GM03348 (cell line): ENCODE measurements at places on chromosomes 16 and 17.

DNA sequence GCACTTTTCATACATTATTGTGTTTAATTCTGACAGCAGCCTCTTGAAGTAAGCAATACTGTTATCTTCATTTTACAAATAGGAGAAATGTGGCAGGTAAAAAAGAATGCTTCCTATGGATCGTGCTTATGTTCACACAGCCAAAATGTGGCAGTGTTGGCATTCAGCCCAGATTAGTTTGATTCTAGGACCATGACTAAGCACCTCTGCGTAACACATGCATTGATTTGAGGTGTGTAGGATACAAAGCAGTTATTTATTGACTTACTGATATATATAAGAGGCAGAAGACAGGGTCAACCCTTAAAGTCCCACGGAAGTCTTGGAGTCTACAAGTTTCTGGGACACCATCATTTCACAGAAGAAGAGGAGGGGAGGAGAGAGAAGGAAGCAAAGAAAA lies 1144.4 kb upstream of the GOT2 start:
- DNase-seq, result peak; percentile 18

- DNase-seq, result no peak
Observed at GRCh38 chr17:48487221-48487620, 43.6 kb downstream of the HOXB1 start.

- peak; percentile 40 for DNase-seq
Observed at GRCh38 chr16:66878067-66878466, 2.2 kb upstream of the PDP2 start.

- no peak for DNase-seq
Observed at GRCh38 chr17:5431949-5432556, 6.9 kb downstream of the C1QBP start.

- no peak for DNase-seq
Observed at GRCh38 chr17:63285551-63285950, 160.6 kb downstream of the CYB561 start.

DNA sequence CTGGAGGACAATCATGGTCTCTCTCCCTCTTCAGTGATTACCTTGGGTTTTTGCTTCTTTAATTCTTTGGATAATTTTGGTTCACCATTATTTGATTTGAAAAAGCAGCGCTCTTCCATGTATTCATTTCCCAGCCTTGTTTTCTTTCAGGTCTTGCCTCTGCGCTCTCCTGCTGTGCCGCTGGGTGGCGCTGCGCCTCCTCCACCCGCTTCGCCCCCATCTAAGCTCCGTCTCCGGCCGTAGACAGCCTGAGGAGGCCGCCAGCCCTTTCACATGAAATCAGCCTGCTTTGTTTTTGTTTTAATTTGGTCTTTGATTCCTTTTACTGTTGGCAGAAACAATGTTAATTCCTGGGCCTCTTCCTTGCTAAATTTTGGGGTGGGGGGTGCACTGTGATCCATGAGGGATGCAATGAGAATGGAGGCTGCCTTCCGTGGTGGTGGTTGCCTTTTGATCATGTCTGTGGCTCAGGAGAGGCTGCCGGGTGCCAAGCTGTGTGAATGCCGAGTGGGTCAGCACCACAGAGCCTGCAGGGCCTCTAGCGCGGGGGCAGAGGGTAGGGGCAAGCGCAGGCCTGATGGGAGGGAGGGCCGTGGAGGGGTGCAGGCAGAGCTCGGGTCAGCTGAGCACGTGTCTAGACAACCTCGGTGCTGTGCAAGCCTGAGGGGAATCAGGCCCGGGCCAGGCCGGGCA lies 64.1 kb downstream of the PLD6 start:
- DNase-seq, result peak; percentile 76

DNA sequence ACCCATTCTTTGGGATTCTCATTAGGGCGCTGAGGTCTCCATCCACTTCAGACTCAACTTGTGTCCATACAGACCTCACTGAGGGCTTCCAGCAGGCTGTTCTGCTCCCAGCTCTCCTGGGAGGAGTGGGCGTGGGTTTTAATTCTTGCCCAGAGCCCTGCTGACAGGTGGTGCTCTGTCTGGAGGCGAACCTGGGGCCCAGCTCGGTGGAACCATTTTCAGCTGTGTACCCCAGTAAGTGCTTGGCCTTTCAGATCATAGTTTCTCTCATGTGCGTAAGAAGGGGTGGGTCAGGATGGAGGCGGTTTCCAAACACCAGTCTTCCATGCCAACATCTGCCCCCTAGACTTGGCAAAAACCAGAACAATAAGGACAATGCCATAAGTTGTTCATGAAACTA lies 21.4 kb upstream of the NKD1 start:
- DNase-seq, result no peak

GRCh38 chr17:39777534-39778365 lies 40.0 kb downstream of the GRB7 start:
- no peak for DNase-seq

DNA sequence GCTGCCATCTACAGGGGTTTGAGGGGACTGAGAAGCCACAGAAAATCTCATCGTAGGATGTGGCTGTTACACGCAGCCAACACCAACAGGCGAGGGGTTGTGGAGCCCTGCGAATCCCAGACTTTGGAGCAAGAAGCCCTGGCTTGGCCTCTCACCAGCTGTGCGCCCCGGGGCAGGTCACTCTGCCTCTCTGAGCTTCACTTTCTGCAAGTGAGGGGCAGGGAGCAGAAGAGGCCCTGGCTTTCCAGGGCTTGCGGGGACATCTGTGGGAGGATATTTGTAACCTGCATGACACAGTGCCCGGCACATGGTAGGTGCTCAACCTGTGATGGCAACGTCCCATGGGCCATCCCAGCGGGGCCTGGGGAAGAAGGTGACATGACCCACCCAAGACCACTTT lies 32.9 kb upstream of the CIBAR2 start:
- DNase-seq, result no peak

DNA sequence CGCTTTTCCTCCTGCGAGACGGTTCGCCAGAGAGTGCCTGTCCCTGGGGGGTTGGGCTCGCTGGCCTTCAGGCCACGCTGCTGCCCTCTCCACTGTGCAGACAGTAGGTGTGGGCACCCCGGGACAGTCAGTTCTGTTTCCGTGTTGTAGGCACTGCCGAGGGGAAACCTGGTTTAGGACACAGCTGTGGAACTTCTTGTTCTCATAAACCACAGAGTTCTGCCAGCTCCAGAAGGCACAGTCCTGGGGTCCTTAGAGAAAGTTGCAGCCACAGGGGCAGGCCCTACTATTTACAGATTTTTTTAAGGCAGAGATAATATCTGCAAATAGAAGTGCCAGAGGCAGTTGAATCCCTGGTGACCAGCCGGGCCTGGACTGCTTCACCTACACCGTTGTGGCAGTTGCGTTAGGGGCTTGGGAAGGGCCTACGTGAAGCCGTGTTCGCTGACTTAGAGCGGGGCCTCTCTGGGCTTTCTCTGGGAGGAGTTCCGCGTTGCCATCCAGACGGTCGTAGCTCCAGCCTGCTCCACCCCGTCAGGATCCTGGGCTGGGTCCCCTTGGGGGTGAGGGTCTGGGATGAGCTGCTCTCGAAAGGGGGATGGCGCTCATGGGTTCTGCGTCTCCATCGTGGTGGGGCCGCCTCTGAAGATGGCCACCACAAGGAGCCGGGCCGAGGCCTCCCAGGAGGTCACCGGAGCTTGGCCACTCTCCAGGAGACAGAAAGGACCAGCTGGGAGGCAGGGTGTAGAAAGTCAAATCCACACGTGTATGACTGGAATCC lies 126.3 kb downstream of the BANP start:
- no peak for DNase-seq

DNA sequence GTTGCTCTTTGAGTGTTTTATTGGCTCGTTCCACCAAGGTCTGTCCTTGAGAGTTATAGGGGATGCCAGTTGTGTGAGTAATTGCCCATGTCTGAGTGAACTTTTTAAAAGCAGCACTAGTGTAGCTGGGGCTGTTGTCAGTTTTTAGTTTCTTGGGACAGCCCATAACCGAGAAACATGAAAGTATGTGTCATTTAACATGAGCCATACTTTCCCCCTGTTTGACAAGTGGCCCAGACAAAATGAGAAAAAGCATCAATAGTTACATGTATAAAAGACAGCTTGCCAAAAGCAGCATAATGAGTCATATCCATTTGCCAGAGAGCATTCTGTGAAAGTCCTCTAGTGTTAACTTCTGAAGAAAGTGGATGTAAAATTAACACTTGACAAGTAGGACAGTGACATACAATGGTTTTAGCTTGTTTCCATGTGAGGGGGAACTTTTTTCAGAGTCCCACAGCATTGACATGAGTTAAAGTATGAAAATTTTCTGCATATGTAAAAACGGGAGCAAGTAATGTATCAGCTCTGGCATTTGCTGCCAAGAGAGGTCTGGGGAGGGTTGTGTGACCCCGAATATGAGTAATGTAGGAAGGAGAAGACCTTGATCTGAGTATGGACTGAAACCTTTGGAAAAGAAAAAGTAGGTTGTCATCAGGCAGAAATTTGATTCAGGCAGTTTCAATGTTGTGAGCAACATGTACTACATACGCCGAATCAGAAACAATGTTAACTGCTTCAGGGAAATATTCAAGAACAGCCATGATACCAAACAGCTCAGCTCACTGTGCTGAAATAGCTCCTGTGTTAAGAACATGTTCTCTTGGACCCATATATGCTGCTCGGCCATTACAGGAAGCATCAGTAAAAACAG lies 56.8 kb upstream of the ARL4D start:
- no peak for DNase-seq

DNA sequence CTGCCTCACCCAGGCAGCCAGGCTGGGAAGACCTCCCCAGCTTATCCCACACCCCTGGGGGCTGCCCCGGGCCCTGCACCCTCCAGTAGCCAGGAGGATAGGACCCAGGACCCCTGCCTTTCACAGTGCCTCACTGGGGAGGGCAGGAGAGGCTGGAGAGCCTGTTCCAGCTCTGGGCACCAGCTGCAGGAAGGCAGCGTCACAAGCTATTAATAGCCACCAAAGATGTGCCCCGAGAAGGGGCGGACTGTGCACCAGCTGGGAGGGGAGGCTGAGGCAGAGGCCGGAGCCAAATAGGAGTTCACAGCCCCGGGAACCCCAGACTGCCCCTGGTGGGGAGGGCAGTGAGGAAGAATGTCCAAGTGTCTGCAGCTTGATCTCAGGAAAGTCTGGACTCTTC lies 8.8 kb downstream of the SBK1 start:
- no peak for DNase-seq

GRCh38 chr17:35786941-35787432 lies 8.5 kb downstream of the MMP28 start:
- no peak for DNase-seq

DNA sequence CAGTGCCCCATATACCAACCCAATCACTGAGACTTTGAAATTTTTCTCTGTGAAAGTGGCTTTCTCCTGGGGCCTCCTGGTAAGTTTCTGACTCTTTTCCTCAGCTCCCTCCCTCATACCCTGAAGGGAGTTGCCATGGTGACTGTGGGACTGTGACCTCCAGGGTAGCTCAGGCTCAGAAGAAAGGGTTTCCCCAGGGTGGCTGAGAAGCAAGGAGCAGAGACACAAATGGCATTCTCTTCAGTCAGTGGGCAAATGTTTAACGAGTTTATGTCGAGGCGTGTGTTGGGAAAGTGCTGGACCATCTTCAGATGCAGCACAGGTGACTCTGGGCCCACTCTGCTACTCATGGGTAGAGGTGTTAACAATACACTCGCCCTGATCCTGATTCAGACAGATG lies 46.8 kb downstream of the MRPS23 start:
- no peak for DNase-seq

DNA sequence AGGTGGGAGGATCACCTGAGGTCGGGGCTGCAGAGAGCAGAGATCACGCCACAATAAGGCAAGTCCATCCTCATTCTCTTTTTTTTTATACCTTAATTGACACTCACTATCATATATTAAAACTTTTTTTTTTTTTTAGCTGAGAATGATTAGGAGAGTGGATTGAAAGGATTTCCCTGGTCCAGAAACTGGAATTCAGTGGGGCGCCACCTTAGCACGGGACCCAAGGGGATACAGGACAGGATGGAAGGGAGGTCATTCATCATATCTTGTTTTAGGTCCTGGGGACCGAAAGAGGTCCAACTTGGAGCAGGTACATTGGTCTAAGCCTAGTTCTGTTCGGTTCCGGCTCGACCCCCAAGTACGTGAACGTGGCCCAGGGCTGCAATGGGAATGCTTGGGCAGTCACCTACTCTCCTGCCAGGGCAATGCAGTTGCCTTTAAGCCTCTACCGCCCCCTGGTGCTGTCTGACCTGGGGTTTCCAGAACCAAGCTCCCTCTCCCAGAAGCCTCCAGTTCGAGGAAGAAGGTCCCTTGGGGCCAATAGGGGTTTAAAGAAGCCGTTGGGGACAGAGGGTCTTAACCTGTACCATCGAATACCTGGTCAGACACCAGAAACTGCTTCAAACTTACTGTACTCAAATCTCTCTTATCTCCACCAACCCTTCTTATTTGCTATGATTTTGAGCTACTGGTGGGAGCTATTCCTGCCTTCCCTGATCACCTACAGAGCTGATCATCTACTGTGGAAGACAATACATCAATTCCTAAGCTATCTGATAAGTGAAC lies 19.9 kb upstream of the GPATCH8 start:
- peak; percentile 82 for DNase-seq

GRCh38 chr17:28925912-28926365 lies 23.1 kb upstream of the DHRS13 start:
- DNase-seq, result peak; percentile 70

- DNase-seq, result no peak
Observed at GRCh38 chr17:56973520-56973919, 4.4 kb upstream of the SCPEP1 start.

- no peak for DNase-seq
Observed at GRCh38 chr17:27353033-27353460, 59.1 kb downstream of the WSB1 start.

DNA sequence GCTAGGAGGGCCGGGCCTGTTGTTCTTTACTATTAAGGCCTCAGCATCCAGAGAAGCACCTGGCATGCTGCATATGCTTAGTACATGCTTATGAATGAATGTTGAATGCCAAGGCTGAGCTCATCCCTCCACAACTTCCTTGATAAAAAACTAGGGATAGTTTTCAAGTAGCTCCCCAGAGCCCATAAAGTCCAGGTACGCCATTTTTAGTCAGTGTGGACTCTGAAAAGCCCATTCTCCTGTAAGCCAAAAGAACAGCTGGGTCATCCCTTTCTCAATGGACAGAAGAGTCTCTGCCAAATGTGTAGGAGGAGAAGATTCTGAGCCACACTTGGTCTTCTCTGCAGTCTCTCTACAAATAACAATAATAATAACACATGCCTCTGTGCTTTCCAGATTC lies 8.9 kb upstream of the ITGB3 start:
- no peak for DNase-seq
